ENCODE measurements at places on chromosomes 5 and 9.
A peak's percentile ranks its signal among the peaks of the same experiment; 100 is the strongest.

DNA sequence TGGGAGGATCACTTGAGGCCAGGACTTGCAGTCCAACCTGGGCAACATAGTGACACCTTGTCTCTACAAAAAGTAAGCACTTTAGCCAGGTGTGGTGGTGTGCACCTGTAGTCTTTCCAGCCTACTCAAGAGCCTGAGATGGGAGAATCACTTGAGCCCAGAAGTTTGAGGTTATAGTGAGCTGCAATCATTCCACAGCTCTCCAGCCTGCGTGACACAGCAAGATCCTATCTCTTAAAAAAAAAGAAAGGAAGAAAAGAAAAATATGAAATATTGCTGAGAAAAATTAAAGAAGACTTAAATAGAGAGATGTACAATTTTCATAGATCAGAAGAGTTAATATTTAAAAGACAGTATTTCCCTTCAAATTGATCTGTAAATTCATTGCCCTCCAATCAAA, 76.4 kb downstream of the SMIM15 start:
- peak; percentile 78 for DNase-seq

- no peak for DNase-seq
These were observed 1.5 kb upstream of the SARDH start for GRCh38 chr9:133739408-133740280.

GRCh38 chr5:132086277-132086794, 12.7 kb downstream of the CSF2 start:
- DNase-seq, result peak; percentile 24

DNA sequence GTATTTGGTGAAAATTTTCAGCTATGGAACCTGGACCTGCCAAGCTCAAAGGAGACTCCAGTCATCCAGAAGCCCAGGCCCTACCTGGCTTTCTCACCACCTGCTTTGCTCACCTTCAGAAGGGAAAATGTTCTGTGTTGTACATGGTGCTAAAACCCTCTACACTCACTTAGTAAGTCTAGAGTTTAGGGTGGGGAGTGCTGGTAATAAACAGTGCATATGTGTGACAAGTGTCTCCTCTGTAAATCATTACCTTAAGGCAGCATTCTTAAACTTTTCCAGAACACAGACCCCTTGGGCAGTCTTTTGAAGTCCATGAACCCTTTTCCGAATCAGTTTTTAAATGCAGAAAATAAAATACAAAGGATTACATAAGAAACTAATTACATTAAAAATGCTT, 248.8 kb upstream of the PIK3R1 start:
- DNase-seq, result no peak

- no peak for DNase-seq
These were observed 232.3 kb downstream of the IRX2 start for GRCh38 chr5:2519153-2519552.

GRCh38 chr9:108852079-108852478, 3.7 kb downstream of the ACTL7B start:
- DNase-seq, result no peak

DNA sequence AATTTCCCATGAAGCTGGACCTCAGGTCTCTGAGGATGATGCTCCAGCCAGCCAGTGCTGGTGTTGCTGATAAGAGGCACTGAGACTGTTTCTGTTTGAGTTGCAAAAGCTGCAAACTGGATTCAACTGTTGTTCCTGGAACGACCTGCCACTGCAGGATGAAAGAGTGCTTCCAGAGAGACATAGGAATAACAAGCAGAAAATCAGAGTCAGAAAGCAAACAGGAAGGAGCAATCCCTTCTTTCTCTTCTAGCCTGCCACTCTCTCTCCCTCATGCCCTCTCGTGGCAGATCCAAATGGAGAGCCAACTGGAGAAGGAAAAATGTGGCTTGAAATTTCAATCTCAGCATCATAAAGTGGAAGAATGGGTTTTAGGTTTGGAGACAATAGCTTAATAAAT, 110.4 kb downstream of the STARD4 start:
- peak; percentile 4 for DNase-seq

GRCh38 chr9:34759432-34760134, 49.6 kb upstream of the CCL21 start:
- no peak for DNase-seq

DNA sequence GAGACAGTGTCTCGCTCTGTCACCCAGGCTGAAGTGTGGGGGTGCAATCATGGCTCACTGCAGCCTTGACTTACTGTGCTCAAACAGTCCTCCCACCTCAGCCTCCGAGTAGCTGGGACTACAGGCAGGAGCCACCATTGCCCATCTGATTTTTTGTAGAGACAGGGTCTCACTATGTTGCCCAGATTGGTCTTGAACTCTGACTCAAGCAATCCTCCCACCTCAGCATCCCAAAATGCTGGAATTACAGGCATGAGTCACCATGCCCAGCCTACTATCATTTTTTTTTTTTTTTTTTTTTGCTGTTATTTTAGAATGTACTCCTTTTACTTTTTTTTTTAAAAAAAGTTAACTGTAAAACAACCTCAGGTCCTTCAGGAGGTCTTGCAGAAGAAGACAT, 449.0 kb downstream of the CCDC171 start:
- no peak for DNase-seq

- DNase-seq, result no peak
These were observed 252.5 kb upstream of the DMRT1 start for GRCh38 chr9:588981-589380.

DNA sequence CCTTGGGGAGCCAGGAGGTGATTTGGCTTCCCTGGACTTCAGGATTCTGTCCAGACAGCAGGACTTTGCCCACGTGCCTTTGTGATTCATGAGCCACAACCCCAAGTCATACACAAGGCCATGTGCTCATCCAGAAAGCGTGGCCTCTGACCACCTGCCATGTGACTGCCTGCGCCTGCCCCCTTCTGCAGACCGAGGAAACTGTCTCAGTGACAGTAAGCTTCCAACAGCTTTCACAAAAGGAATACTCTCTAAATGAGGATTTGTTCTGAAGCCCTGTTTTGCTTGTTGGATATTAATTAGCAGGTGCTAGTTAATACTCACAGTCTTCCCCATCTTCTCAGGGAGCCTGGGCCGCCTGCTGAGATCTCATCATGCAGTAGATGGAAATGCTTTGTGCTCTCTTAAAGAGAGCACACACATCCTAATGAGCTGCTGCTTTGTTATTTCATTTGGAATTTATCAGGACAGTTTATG, 36.9 kb upstream of the ANGPTL2 start:
- no peak for DNase-seq

DNA sequence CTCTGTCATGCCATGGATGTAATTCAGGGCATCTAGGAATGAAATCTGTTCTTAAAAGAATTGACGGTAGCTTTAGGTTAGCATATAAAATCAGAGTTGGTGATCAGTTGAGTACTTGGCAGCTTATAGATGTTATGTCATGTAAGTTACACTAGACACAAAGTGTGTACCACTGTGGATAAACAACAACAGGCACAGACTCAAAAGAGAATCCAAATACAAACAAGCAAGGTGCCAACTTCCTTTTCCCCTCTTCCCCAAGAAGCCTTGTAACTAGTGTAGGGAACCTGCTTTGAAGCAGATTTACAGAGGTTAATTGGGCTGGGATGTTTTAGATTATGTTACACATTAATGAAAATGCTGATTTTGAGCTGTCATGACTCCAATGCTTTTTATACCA, 167.2 kb downstream of the PBX3 start:
- DNase-seq, result no peak

GRCh38 chr9:18748251-18748701, 274.3 kb downstream of the ADAMTSL1 start:
- no peak for DNase-seq

DNA sequence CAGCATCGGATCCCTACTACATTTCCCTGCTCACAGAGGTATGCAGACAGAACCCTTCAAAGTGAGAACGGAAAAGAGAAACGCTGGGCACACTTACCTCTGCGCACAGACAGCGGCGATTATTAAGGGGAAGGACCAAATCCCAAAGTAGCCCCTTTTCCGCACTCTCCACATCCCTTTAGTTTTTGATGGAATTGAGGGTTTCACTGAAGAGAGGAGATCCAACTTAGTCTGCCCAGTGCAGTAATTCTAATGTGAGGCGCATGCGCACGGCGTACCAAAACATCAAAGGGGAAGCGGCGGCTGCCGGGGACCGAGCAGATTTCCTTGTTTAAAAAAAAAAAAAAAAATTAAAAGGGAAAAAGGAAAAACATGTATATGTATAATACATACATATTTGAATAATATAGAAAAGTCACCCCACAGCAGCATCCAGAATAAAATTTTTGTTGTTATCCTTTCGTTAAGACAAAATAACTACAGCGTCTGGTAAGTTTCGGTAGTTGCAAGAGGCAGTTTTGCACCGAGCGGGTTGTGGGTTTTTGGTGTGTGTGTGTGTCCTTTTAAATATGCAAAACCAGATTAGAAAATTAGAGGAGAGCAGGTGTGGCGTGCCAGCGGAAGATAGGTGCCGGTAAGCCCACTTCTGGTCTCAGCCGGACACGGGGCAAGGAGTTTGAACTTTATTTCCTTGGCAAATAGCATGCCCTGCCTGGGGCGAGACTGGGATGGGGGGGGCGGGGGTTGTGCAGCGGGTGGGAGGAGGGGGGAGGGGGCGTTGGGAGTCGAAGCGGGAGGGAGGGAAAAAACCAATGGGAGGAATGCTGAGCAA, at the start of gene GABRB2:
Gene GABRB2 (minus strand): TSS at position 256 of the 832 bp plus-strand sequence. CDS start 82 bp downstream, at position 174.
- DNase-seq, result peak; percentile 74

GRCh38 chr5:177303925-177304391, 359 bp downstream of the PRELID1 start:
- DNase-seq, result peak; percentile 60

- peak; percentile 48 for DNase-seq
These were observed 172.6 kb upstream of the PTGER4 start for GRCh38 chr5:40507095-40507494.

DNA sequence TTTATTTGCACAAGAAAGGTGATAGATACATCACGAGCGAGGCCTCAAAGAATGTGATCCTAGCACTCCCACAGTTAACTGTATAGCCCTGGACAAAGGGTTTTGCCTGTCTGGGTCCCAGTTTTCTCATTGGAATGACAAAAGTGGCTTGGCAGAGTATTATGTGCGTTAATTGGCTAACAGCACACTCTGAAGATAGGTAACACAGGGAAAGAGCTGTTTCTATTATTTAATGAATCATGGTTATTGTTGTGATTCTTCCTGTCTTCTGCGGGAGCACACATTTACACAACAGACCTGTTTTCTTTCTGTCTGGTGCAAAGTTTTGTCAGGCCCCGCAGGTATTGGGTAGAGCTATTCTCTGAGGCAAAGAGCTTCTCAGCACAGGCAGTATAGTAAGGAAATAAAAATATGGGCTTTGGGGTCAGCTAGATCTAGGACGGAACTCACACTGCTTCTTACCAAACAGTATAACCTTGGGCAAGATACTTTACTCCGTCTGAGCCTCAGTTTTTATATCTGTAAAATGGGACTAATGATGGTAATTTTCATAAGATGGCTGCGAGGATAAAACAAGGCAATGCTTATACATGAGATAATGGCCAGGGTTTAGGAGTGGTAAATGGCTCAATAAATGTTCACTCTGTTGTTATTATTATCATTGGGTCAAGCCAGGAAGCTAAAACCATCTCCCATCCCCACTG, 78.9 kb downstream of the PLAC8L1 start:
- DNase-seq, result no peak

- DNase-seq, result no peak
These were observed 124.7 kb downstream of the GHR start for GRCh38 chr5:42547894-42548293.

- no peak for DNase-seq
These were observed 22.4 kb upstream of the TRIM52 start for GRCh38 chr5:181283347-181283746.

GRCh38 chr9:110986529-110986928, 51.7 kb downstream of the LPAR1 start:
- DNase-seq, result no peak

DNA sequence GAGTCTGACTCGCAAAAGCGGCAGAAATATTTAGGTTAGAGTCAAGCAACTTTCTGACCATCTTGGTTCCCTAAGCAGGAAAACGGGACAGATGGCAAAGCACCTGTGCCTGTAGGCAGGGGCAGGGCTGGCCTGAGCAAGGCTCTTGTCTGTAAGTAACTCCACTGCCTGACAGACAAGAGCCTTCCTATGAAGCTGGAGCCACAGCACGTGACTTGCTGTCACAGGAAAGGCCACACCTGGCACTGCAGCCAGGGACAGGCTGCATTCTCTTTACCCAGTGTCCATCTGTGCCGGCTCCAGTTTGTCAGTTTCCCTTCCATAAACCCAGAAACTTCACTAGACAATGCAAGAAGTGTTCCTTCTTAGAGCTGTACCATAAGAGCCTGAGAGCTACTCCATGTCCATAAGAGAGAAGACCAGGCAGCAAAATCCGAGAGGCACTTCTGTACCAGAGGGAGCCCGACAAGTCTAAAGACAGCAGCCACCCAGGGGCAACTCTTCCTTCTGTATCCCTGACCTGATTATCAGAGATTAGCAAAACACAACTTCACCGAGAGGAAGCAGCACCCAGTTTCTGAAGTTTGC, 78.1 kb downstream of the GPR21 start:
- DNase-seq, result no peak

DNA sequence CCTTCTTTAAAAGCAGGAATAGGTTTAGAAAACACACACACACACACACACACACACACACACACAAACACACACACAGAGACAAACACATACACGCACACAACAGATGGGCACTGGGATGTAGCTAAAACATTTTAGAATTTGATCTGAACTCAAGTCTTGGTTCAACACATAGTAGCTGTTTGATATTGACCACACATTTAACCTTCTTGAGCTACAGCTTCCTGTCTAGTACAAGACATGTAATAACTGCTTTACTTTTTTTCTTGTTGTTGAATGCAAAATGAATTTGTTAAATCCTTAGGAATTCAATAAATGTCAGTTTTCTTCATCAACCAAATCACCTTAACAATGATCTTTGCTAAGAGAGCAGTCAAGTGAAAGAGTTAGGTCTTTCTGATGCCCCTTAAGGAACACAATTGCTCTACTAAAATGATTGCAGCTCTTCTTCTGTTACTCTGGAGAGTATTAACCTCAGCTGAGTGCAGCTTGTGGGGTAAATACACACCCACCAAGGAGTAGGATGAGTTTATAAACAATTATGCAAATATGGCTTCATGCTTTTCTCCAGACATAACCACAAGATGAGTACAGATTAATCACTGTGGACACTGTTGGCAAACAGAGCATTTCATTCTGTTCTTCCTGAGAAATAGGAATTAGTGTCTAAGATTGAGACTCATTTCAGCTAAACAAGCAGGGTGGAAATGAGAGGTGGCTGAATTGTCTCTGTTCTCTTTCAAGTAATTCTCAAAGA, 302.9 kb upstream of the PAPPA start:
- DNase-seq, result no peak

- DNase-seq, result no peak
These were observed 328.8 kb upstream of the PIK3R1 start for GRCh38 chr5:67886761-67887160.
